Activated CD8-positive, alpha-beta T cell treated with anti-CD3 and anti-CD28 coated beads, Interleukin-2, amount 10 ng/mL, durations not matched to agents 7 days and 5 days (primary cell): ENCODE measurements at places on chromosomes 2 and 18.

- H3K4me3 ChIP-seq: no peak overlapping the region
- peaks cover 6% of the 10 kb centered on the region for H3K27me3 ChIP-seq
- no peaks in the 10 kb centered on the region for H3K4me1 ChIP-seq
Measured at GRCh38 chr2:157269922-157270321, 12.4 kb downstream of the GALNT5 start.

- peaks cover 16% of the 10 kb centered on the region for H3K27me3 ChIP-seq
- no peak overlapping the region for H3K27ac ChIP-seq
- no peak overlapping the region for H3K4me3 ChIP-seq
- DNase-seq: no peak
- H3K4me1 ChIP-seq: peaks cover 3% of the 10 kb centered on the region
Measured at GRCh38 chr2:95350368-95350767, 52.1 kb upstream of the FAHD2A start.

DNA sequence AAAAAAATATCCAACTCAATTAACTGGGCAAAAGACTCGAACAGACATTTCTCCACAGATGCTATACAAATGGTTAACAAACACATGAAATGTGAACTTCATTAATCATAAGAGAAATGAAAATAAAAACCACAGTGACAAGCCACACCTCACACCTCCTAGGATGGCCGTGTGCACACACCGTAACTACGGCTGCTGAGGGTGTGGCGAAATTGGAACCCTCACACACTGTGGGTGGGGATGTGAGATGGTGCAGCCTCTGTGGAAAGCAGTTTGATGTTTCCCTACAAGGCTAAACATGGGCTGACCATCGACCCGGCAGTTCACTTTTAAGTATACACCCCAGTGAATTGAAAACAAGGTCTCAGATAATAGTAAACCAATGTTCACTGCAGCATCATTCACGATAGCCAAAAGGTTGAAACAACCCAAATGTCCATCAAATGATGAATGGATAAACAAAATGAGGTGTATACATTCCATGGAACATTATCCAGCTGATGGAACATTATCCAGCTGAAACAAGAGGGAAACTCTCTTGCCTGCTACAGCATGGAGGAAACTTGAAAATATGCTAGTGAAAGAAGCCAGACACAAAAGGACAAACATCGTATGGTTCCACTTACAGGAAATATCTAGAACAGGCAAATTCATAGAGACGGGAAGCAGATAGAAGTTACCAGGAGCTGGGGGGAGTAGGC, 32.2 kb downstream of the ZAP70 start:
- H3K4me1 ChIP-seq: peaks cover 76% of the 10 kb centered on the region
- H3K4me3 ChIP-seq: no peak overlapping the region
- no peaks in the 10 kb centered on the region for H3K27me3 ChIP-seq

DNA sequence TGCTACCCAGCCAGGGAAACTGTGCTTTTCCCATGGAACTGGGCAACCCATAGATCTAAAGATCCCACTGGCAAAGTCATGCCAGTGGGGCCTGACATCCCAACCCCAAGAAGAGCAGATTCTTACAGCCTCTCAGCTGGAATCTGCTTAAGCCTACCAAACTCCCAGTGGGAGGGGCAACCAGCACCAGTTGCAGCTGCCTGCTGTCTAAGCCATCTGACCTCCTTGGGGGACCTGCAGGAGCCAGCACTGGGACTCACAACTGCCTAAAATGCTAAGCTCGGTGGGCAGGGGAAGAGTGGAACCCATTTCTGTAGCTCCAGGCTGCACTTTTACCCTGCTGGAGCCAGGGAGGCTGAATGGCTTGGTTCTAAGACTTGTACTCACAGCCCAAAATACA, 770.7 kb upstream of the SLC8A1 start:
- no peak overlapping the region for H3K27ac ChIP-seq
- no peak overlapping the region for H3K4me3 ChIP-seq
- no peaks in the 10 kb centered on the region for H3K27me3 ChIP-seq

- H3K4me1 ChIP-seq: no peaks in the 10 kb centered on the region
- H3K36me3 ChIP-seq: no peaks in the 10 kb centered on the region
- no peak overlapping the region for H3K4me3 ChIP-seq
- H3K27ac ChIP-seq: no peak overlapping the region
- no peaks in the 10 kb centered on the region for H3K27me3 ChIP-seq
Measured at GRCh38 chr2:193868833-193869232, 1674.1 kb upstream of the TMEFF2 start.

DNA sequence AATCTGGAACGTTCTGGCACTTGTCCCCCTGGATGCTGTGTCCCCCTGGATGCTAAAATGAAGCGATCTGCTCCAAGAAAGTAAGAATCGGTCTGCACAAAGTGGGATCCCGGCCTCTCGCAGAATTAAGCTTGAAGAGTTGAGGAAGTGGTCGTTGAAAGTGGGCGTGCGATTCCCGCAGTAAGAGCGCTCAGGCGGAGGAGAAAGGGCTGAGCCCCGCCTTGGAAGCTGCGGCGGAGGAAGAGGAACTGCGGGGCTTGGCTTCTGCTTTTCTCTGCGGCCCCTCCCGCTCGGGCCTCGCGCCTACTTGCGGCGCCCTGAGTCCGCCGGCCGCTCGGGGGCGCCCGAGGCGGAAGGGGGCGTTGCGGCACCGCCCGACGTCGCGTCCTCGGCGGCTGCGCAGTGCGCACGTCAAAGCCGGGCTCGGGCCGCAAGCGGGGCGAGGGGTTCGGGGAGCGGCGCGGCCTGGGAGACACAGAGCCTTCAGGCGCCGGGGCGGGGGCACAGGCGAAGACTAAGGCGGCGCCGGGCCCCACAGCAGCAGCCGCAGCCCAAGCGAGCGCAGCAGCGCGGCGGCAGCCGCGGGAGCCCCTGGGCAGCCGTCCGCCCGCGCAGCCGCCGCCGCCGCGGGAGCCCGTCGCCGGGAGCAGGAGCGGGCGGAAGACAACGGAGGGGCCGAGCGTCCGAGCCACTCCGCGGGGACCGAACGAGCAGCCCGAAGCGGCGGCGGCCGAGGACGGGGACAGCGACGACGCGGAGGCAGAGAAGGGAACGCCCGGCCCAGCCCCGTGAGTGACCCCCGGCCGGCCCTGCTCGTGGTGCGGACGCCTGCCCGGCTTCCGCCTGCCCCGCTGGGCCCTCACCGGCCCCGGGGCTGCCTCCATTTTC, at the start of gene CAB39:
TSS of gene CAB39 (plus strand) at position 400 of the 888 bp plus-strand sequence. CDS start 47,160 bp downstream, outside the sequence.
- H3K4me3 ChIP-seq: peak within 1 kb of the TSS; percentile 99
- no peaks in the 10 kb centered on the region for H3K27me3 ChIP-seq
- peak; percentile 89 for DNase-seq
- H3K36me3 ChIP-seq: peaks cover 35% of the 10 kb centered on the region

- no peaks in the 10 kb centered on the region for H3K36me3 ChIP-seq
- peak overlapping the region; percentile 12 for H3K4me3 ChIP-seq
- H3K4me1 ChIP-seq: peaks cover 7% of the 10 kb centered on the region
- H3K27ac ChIP-seq: no peak overlapping the region
Measured at GRCh38 chr2:196113061-196113974, 44.7 kb upstream of the DNAH7 start.

GRCh38 chr2:9951272-9951521, 296 bp upstream of the GRHL1 start:
- no peak overlapping the region for H3K27ac ChIP-seq
- peak overlapping the region; percentile 79 for H3K4me3 ChIP-seq
- H3K4me1 ChIP-seq: peaks cover 7% of the 10 kb centered on the region
- H3K36me3 ChIP-seq: no peaks in the 10 kb centered on the region
- H3K27me3 ChIP-seq: peaks cover 52% of the 10 kb centered on the region
- DNase-seq: no peak
